T-helper 2 cell (primary cell): ENCODE measurements at places on chromosomes 16 and 17.
A peak's percentile ranks its signal among the peaks of the same experiment; 100 is the strongest.

DNA sequence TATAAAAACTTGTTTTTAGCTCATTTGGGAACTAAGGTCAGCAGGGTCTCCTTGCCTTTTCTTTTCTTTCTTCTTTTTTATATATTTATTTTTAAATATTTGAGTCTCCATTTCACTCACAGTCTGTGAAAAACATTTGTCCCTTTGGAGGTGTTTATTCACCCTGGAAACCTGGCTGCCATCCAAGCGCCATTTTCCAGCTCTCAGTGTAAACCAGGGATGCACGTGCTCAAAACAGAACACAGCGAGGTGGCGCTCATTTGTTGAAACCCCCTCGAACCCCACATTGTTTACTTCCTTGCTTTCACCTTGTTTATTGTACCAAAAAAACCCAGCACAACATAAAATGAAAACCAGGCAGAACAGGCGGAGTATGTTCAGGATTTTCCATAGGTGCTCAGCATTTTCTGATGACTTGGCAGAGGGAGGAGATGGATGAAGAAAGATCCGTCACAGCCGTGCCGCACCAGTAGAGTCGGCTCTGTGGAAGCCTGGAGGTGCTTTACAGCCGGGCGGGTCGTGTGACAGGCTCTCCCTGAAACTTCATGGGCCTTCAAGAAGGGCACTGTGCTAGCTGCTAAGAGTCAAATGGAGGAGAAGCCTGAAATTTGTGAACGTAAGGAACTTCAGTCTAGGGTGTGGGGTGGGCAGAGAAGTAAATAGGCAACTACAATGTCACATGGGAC, 284.4 kb downstream of the FOXL1 start:
- no peak for DNase-seq

DNA sequence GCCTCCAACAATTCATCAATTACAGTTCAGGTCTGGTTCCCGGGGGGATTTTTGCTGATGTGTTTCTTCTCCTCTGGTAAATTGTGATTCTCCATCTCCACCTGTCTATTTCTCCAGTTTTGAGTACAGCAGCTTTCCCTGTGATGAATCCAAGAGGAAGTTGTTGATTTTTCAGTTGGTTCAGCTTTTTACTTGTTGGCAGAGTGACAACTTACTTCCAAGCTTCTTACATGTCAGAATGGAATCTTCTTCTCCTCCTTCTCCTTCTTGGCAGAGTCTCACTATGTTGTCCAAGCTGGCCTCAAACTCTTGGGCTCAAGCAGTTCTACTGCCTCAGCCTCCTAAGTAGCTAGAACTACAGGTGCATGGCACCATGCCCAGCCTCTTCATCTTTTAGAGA, 33.4 kb upstream of the TMEM92 start:
- no peak for DNase-seq

DNA sequence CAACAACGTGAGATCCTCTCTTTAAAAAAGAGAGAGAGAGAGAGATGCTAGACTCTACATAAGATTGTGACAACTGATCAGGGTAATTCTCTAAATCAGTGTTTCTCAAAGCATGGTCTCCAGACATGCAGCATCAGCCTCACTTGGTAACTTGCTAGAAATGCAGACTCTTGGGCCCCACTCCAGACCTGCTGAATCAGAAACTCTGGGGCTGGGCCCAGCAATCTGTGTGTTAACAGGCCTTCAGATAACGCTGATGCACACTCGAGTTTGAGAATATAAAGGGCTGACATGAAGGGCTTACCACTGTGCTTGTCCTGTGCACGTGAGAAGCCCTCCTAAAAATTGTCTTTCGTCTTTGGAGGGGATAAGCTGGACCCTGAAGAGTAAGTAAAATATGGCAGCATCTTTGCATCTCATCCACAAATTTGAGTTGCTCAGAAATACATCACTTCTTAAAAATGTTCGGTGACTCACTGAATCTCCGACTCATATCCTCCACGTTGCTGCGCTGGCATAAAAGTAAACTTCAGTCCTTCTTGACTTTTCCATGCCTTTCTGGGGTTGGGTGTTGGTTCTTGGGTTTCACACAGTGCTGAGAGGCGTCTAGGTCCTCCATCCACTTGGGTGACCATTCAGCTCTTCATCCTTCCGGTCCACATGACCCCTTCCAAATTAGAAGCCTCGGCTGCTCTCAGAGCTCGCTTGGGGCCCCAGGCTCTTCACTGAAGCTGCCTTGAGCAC, 26.1 kb upstream of the KDM8 start:
- no peak for DNase-seq

DNA sequence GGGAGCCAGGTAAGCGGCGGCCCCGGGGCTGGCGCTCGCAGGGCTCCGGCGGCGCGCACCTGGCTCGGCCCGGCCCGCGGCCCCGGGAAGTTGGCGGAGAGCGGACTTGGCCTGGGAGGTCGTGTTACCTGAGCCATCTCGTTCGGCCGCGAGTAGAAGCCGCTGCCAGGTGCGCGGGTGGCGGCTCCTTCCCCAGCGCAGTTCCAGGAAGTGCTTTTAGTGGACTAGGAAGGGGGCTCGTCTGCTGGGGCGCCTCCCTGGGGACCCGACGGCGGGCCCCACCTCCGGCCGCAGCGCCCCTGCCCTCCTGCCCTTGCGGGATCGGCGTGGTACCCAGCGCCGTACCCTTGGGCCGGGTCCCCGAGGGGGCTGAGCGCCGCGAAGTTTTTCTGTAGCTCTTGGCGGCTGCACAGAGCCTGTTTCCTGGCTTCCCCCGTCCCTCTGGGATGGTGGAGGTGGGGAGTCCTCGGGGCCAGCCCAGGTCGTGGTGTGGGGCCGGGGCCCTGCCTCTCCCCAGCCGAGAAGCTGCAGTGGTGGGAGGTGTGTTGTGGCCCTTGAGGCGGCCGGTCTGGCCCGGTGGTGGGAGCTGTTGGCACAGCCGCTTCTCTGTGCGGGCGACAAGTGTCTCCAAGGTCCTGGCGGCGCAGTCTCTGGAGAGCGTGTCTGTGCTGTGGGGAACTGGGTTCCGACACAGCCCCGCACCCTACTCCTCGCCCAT, 96.9 kb downstream of the RAB11FIP4 start:
- no peak for DNase-seq

DNA sequence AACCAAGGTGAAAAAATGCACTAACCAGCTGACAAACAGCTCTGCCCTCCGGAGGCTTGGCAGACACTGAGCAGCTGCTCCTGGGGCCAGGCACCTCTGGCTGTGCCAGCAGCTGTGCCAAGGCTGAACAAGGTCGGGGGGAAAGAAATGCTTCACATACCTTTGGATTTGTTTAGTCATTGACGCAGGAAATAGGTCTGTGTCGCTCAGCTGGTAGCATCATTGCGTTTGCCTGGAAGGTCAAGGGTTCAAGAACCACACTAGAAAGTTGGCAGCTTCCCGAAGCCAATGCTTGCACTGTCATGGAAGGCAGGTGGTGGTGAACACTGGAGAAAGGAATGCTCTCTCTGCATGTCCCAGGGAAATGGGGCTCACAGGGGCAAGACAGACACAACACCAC, 63.5 kb downstream of the PCTP start:
- DNase-seq, result no peak

DNA sequence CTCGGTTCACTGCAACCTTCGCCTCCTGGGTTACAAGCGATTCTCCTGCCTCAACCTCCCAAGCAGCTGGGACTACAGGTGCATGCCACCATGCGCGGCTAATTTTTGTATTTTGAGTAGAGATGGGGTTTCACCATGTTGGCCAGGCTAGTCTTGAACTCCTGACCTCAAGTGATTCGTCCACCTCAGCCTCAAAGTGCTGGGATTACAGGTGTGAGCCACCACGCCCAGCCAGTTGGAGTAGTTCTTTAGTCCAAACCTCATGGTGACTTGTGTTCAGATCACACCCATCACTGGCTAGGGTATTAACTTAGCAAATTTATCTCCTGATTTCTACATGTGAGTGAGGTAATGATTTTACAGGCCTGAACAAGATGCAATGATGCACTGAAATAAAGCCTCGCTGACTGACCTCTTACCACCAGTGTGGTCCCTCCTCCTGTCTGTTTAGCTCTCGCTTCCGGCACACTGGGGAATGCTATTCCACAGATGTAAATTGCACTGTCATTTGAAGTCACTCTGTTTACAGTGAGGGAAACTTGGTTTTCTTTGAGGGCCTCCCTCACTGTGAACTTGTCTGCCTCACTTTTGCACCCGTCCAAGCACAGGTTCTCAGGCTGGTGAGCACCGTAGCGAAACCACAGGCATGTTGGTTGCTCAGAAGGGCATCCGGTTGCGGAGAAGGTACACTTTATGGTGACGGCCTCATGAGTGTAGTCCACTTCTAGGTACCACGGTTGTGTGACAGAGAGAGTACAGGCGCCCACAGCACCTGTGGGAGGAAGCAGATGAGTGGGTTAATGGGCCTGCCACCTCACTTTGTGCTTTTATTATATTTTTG, 5.5 kb downstream of the IGSF6 start:
- no peak for DNase-seq

GRCh38 chr17:61076621-61077031, 323.0 kb upstream of the TBX2 start:
- DNase-seq, result no peak

DNA sequence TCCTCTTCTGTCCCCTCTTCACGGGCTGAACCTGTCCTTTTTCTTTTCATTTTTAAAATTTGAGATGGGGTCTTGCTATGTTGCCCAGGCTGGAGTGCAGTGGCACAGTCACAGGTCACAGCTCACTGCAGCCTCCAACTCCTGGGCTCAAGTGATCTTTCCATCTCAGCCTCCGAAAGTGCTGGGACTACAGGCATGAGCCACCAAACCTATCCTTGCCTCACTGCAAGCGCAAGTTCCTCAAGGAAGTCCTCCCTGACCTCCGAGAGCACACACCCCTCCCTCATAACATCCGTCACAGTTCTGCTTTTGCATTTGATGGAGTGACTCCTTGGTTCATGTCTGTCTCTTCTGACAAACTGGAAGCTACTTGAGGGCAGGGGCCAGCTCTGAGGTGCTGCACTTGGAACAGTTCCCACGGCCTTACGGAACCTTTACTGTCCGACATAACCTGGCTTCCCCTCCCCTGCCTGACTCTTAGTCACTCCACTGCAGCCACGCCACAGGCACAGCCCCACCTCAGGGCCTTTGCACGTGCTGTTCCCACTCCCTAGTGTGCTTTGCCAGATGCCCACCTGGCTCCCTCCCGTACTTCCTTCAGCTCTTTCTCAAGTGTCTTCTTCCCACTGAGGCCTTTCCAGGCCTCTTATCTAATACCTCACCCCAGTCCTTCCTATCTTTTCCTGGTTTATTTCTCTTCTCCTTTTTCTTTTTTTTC, 4.4 kb downstream of the TBX6 start:
- DNase-seq, result no peak

GRCh38 chr17:55728833-55729232, 6.2 kb upstream of the TMEM100 start:
- no peak for DNase-seq

GRCh38 chr16:65305266-65305959, 183.6 kb upstream of the CDH11 start:
- no peak for DNase-seq

DNA sequence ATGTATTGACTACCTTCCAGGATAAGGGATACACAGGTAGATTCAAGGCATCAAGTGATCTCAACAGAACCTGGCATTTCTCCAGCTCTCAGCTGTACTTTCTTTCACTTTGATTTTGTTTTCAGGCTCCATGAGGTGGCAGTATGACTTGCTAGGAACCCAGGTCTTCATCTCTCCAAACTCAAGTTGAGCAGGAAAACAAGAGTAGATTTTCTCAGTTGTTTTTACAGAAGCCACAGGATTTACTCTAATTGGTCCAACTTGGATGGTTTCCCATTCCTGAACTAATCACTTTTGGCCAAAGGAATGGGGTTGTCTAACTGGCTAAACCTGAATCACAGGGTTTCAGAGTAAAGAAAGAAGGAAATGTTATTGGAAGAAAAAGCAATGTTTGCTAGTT, 146.6 kb downstream of the TRIM37 start:
- DNase-seq, result peak; percentile 36

GRCh38 chr16:46830417-46830901, 521 bp downstream of the C16orf87 start:
- peak; percentile 59 for DNase-seq

GRCh38 chr17:50452630-50453300, 15.9 kb downstream of the CHAD start:
- DNase-seq, result no peak

- no peak for DNase-seq
Measured at GRCh38 chr17:33623841-33624240, 330.7 kb upstream of the ASIC2 start.

DNA sequence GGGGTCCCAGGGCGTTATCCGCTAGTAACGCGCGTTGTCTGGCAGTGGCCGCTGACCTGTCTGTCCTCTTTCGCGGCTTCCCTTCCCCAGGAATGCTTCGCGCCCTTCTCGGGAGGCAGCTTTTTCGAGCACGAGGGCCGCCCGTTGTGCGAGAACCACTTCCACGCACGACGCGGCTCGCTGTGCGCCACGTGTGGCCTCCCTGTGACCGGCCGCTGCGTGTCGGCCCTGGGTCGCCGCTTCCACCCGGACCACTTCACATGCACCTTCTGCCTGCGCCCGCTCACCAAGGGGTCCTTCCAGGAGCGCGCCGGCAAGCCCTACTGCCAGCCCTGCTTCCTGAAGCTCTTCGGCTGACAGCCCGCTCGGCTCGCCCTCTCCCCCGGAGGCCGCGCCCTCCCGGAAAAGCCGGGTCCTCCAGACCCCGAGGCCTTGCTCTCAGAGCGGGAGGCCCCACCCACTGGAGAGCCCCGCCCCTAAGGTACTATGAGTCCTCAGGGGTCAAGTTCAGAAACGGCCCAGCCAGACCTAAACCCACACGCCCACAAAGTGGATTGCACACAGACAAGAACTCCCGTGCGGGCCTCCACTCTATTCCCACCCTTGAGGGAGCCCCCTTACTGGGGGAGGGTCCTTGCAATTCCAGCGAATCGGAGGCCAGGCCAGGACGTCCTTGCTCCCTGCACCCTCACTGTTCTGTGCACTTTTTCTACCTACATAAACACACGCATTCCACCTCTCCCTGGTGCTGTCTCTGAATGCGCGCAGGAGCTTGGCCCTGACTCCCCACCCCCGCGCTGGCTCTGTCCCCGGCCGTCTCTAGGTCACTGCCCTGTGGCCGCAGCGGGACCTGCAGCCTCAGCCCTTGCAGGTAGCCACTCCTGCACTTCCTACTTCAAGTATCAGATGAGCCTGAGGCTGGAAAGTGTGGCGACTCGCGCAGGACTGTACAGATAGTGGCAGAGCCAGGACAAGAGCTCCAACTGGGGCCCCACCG, 5.4 kb upstream of the SLC5A2 start:
- DNase-seq, result peak; percentile 27
